Astrocyte (in vitro differentiated cells and primary cell): ENCODE measurements at places on chromosomes 12 and 14. TPM values are rescaled to one million over a fixed set of nuclear protein-coding genes. Genes with fewer than 3 reads are reported as not detected.

DNA sequence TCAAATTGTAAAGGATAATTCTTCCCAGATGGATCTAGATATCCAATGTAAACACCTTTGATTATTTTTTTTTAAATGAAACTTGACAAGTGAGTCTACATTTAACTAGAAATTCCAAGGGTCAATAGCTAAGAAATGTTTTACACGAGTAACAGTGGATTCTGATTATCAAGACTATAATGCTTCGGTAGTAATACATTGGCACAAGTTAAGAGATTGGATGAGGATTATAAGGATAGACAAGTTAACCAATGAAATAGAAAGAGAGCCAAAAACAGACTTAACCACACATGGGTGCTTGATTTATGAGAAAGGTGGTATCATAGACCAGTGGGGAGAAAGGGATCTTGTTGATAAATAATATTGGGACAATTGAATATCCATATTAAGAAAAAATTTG, 40.3 kb upstream of the PCED1B start:
- DNase-seq = no peak

GRCh38 chr12:128079446-128079845, 187.5 kb upstream of the TMEM132C start:
- DNase-seq = no peak

The RHOF gene
- 28.0 and 31.9 TPM in 2 replicates for total RNA-seq

DNA sequence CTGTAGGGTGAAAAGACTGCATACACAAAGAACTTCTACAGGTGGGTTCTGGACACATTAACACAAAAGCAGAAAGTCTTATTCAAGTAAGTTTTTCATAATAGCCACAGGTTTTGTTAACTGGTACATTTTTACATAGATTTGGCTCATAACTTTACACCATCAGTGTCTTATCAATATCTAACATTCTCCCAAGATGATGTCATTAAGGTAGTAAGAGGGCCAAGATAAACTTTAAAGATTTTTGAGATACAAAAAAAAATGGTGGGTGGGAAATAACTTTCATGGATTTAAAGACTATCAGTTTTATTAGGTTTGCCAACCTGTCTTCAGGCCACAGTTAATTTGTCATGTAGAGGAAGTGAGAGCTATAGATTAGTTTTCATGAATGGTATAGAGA, 1.7 kb downstream of the SUPT16H start:
- DNase-seq = peak; percentile 6

GRCh38 chr14:38387821-38388220, 131.9 kb upstream of the CLEC14A start:
- no peak for DNase-seq

GRCh38 chr14:24279301-24280186, 8.1 kb upstream of the RABGGTA start:
- DNase-seq = no peak

The C2CD5 gene
- total RNA-seq = 14.7 and 15.3 TPM in 2 replicates

- DNase-seq = no peak
Observed at GRCh38 chr14:50353126-50353525, 41.0 kb downstream of the DMAC2L start.

DNA sequence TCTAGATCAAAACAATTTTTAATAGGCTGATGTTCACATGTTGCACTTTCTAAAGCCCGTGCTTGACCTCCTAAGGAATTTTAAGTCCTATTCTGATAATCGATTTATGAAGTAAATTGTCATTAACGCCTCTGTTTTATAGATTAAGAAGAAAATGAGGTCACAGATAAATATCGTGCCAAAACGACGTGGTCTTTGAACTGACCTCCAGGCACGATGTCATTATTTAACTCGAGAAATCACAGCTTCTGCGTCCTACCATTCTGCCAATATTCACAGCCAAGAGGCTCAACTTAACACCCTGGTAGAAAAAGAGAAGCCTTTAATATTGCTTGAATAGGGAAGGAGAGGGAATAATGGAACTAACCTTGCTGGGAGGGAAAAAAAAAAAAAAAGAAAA, 888 bp upstream of the EEA1 start:
- no peak for DNase-seq

DNA sequence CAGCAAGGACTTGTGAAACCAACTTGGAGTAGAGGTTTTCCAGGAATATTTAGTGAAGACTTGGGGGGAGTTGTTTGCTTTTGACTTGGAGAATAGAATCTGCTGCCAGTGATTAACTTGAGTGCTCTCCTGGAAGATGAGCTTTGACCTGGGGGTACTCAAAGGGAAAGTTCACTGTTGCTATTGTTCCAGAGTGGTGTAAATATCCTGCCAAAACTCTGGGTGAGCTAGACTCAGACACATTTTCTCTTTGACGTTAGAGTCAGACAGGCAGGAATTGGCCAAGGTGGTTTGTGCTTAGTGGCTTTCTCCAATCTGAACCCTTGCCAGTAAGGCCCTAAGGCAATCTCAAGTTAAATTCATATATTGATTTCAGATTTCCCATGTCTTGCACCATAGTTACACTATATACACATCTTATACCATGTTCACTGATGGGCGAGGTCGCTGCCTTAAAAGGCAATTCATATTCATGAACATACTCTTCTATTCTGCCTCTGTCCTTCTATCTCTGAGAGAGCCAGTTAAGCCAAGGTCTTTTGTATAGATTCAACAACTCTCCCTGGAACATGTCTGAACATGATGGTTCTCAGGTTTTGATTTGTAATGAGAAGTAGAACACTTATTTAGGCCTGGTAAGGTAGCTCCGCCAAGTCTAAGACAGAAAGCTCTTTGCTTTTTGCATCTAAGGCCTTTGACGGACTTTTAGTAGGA, 204.6 kb upstream of the SLC38A2 start:
- no peak for DNase-seq

- DNase-seq = peak; percentile 85
Observed at GRCh38 chr12:79058342-79058741, 193.8 kb downstream of the SYT1 start.

- DNase-seq = no peak
Observed at GRCh38 chr12:25781232-25781631, 177.2 kb upstream of the RASSF8 start.

DNA sequence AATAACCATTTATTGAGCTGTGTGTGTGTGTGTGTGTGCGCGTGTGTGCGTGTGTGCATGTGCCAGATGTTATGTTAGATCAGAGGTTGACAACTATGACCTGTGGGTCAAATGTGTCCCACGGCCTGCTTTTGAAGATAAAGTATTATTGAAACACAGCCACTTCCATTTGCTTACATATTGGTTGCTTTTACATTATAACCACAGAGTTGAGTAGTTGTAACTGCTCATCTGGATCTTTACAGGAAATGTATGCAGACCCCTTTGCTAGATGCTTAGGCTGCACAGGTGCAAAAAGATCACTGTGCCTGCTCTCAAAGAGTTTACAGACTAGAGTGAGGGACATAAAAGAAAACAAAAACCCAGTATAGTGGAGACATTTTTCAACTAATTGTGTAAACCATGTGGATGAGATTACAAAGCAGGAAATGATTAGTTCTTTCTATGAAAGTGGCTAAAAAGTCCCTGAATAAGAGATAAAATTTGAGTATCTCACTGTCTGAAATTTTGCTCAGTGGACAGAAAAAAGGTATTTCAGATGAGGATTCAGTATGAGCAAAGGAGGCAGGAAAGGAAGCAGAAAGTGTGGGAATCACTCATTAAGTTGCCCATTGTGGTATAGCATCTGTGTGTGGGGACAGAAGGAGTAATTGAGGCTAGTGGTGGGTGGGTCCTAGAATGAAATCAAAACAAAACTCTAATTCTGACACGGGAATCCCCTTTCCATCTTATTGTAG, 188.4 kb downstream of the PAH start:
- DNase-seq = no peak

GRCh38 chr12:76470028-76470939, 89.3 kb downstream of the OSBPL8 start:
- DNase-seq = peak; percentile 96

- no peak for DNase-seq
Observed at GRCh38 chr12:20421421-20421820, 53.1 kb downstream of the PDE3A start.

DNA sequence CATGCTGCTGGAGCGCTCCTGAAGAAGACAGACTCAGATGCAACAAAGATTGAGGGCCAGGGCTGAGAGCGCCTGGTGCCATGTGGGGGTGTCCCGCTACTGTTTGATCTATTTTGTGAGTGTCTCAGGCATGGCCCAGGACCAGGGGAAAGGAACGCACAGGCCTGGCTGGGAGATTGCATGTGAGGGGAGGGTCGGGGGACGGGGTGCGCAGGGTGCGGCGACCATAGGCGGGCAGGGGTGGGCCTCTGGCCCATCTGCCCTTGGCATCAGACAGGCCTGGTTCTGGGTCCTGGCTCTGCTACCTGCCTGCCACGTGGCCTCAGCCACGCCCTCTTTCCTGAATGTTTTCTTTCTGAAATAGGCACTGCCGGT, 47.5 kb downstream of the BEGAIN start:
- no peak for DNase-seq

- no peak for DNase-seq
Observed at GRCh38 chr12:128840862-128841468, 12.3 kb upstream of the GLT1D1 start.

DNA sequence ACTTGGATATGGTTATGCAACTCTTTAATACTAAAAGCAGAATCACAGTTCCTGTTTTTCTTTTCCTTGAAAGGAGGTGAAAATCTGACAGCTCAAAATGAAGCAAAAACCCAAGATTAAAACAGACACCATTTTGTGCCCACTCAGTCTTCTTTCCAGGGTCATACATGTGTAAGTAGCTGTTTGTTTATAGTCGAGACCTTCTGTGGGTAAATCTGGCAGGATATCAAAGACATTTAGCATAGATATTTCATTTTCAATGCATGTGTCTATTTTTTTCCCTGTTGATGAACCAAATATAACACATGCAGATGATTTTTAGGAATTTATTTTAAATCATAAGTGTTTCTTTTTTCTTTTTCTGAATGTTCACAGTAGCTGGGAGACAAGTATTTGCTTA, 398.8 kb downstream of the FOXG1 start:
- no peak for DNase-seq

DNA sequence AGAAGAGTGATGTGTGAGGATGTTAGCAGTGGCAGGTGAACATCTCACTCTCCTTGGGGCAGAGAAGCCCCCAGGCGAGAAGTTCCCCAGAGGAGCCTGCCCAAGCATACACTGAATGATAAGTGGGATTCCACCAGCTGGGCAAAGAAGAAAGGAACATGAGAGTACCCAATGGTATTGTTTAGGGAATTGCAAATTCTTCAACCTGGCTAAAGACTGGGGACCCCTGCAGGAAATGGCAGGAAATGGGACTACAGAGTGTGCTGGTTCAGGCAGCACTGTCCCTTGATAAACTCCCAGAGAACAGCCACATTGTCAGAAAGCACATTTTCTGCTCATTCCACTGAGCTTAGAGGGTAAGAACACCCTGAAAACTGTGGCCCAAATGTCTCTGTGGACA, 121.3 kb downstream of the RPS29 start:
- no peak for DNase-seq

The OR6J1 gene
- total RNA-seq = not detected in 2 replicates

DNA sequence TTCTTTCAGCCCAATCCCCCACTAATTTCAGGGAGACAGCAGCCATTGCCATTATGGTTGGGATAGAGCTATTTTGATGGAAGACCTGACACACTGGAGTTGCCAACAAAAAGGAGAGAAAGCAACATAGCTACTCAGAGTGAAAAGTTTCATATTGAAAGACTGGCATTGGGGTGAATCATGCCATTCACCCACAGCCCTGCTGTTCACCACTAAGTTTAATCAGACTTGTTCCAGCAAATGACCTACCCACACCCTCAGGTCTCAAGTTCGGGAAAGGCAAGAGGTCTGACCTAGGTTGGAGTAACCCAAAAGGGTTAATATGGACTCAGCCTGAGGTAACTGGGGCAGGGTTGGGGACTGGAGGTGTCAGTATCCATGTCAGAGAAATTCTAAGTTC, 169.2 kb downstream of the PAWR start:
- peak; percentile 29 for DNase-seq

DNA sequence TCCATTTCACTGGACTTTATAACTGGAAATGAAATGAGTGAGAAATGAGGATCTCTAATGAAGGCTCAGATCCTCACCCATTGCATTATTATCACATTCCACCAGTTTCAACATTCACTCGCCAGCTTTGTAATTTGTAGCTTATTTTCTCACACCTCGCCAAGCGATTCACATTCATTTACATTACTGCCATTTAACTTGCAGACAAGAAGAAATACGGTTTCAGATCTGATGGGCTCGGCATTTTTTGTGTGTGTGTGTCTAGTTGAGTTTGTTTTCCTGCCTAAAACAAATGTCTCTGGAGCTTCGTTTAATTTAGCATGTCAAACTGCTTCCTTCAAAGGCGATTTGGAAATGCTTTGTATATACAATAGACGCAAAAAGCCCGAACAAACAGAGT, 132.2 kb downstream of the FLRT2 start:
- DNase-seq = no peak

The NFATC4 gene
- total RNA-seq = 61.9 and 73.9 TPM in 2 replicates

The AHNAK2 gene
- 34.3 and 44.7 TPM in 2 replicates for total RNA-seq

- no peak for DNase-seq
Observed at GRCh38 chr14:93857081-93857480, 68.8 kb upstream of the PRIMA1 start.

DNA sequence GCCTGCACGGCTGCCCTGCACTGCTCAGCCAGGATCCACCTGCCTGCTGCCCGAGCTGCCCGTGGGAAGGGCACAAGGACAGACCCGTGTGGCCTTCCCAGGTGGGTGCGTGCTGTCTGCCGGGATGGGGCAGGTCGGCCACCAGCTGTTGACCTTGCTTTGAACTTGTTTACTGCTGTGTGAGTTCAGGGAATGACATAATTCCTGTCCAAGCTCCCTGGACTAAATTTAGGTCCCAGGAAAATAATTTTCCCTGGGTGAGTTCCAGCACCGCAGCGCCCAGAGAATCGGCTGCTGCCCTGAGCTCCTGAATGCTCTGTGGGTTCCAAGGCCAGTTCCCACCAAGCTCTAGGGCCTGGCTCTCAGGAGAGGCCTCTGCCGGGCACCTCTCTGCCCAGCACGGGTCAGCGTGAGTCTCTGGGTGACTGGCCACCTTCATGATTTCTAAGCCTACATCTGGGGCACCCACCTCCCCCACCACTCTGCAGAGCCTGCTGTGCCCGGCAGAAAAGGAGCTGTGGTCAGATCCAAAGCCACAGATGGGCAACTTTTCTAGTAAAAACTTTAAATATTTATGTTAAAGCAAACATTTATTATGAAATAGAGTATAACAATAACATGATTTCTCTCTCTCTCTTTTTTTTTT, 27.2 kb upstream of the MLXIP start:
- DNase-seq = no peak
